Stimulated activated memory B cell treated with anti-CD40 and anti-IgM and Interleukin-4, amounts not matched to agents 10 μg/mL and 1 μg/mL and 100 μg/mL, for 72 hours (primary cell): ENCODE measurements at places on chromosomes 11 and 22.

DNA sequence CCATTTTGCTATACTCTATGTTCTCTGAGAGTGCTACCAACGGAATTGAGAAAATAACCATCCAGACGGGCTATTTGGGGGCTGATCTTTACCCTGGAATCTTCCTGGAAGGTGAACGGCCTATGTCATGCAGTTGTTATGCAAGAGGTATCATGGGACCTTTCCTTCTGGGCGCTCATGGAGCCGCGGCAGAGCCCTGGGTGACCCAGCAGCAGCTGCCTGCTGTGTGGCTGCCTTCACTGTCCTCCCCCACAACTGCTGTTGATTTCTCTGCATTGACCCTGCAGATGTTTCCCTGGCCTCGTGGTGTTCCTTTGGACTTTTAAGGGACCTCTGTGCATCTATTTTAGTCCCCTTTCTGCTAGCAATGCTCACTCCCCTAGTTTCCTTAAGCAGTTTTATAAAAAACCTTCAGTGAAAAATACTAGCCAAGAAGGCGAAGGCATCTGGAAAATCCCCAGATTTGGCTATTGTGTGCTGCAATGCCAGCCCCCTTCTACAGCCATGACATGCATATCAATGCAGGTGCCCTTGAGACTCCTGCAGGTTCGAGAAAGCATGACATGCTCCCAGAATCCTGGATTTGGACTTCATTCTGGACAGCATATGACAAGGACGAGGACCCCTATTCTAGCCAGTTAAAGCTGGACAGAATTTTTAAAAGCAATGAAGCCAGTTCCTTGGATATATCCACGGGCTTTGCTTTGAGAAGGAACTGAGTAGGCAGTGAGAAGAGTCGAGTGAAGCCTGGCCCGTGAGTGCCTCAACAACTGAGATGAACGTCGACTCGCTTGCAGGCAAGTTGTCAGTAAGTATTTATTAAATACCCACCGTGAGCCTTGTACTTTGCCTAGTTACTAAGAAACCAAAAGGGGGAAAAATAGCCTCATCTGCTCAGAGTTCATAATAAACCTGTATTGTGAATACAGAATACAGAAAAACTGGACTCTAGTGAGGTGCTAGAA lies at the start of gene SLC25A18:
Gene SLC25A18, plus strand, starts transcription at position 593 of the 965 bp plus-strand sequence. CDS start 16,447 bp downstream, outside the sequence.
- ATAC-seq = no peak

DNA sequence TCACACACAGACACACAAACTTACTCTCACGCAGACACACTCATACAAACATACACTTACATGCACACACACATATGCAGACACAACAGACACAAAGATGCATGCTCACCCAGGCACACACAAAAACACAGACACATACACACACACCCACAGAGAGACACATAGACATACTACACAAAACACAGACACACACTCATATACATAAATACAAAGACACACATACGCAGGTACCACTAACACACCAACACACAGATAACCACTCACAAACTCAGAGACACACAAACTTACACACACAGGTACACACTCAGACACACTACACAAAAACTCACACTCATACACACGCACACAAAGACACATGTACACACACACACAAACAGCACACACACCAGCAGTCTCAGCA lies 22.4 kb downstream of the VWCE start:
- no peak for ATAC-seq

DNA sequence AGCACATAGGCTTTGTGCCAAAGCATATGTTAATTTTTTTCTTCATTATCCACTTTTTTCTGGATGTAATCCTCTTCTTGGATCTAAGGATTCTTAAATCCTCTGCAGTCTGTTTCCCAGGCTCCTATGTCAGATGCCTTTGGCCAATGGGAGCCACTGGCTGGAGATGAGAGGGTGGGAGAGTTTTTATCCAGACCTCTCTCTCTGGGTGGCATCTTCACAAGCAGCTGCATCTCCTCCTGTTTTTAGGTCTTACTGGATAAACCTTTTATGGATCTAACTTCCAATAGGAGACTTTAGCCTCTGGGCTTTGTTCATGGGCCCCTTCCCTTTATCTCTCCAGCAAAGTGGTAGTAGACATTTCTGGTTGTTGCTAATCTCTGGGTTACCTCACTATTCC lies 22.4 kb upstream of the MPPED2 start:
- ATAC-seq = no peak

DNA sequence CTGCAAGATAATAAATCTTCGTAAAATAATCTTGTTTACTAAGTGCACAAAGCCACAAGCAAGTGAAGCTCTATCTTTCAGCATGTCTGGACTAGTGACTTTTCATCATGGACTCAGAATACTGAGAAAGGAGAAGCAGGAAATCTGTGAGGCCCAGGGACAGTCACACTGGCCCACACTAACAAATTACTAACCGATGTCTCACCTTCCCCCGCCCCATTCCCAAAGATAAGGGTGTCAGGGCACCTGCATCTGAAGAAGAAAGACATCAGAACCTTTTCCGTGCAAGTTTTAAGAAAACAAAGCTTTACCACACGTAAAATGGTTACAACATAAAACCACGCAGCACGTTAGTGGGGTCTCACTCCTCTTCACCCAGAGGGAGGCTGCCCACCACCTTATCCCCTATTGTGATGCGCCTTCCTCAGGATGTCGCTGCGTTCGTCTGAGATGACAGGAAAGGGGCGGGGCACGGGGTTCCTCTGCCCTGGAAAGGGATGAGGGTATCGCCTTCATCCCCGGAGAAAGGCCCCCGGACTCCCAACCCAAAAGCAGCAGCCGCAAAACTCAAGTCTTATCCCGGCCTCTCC lies 616 bp downstream of the BTBD10 start:
- ATAC-seq = peak; percentile 51

- ATAC-seq = no peak
Measured at GRCh38 chr11:116207019-116207418, 565.8 kb downstream of the BUD13 start.

GRCh38 chr22:31977141-31977841 lies 33.0 kb downstream of the YWHAH start:
- ATAC-seq = peak; percentile 82

- no peak for ATAC-seq
Measured at GRCh38 chr11:31995525-31996094, 95.3 kb upstream of the RCN1 start.

DNA sequence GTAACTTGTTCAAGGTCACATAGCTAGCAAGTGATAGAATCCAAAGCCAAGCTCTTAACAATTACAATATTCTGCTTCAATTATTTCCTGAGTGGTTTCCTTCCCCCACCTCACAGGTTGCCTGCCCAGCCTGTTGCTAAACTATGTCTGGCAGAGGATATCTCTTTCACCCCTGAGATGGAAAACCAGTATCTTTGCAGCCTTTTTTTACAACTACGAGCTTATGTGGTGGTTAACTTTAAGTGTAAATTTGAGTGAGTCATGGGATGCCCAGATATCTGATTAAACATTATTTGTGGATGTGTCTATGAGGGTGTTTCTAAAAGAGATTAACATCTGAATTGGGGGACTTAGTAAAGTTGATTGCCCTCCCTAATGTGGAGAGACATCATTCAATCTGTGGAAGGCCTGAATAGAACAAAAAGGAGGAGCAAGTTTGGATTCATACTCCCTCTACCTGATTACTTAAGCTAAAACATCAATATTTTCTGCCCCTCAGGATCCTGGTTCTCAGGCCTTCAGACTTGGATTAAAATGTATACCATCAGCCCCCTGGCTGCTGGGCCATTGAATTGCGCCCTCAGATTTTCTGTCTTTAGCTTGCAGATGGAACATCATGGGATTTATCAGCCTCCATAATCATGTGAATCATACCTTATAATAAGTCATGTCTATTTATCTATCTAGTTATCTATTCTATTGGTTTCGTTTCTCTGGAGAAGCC lies 911.9 kb downstream of the METTL15 start:
- ATAC-seq = no peak

GRCh38 chr11:131533998-131534397 lies 163.6 kb downstream of the NTM start:
- no peak for ATAC-seq

- no peak for ATAC-seq
Measured at GRCh38 chr11:84264066-84264465, 977.9 kb upstream of the CCDC90B start.

- no peak for ATAC-seq
Measured at GRCh38 chr22:19745155-19746101, 15.2 kb upstream of the TBX1 start.

DNA sequence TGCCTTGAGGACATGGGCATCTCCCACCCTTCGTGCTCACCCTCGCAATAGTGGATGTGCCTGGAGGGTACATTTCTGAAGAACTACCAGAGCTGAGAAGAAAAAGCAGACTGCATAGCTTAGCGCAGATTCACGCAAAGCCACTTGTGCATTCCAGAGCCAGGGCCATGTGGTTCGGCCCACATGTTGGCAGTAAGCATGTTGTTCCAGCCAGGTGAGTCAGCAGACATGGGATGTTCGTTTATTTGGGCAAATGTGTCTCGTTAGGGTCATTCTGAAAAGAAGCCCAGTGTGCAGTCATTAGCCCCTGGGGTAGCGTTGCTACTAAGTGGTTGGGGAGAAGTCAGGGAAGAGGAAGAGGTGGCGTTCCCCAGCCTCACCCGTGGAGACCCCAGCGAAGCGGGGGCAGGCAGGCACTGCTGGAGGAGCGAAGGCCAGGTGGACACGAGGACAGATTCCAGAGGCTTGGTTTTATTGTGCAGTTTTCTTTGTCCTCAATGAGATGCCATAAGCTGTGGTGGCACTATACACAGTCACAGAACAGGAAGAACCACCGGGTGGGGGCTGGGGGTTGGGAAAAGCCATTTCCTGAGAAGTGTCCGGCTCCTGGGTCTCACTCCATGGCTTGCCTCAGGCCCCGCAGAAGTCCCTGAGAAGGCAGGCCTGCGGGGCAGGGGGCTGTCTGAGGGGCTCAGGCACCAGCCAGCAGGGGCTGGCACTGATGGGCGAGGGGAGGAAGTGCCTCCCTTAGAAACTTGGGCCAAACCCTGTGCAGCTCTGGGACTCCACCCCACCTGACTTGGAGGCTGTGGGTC lies 5.0 kb downstream of the THY1 start:
- no peak for ATAC-seq

DNA sequence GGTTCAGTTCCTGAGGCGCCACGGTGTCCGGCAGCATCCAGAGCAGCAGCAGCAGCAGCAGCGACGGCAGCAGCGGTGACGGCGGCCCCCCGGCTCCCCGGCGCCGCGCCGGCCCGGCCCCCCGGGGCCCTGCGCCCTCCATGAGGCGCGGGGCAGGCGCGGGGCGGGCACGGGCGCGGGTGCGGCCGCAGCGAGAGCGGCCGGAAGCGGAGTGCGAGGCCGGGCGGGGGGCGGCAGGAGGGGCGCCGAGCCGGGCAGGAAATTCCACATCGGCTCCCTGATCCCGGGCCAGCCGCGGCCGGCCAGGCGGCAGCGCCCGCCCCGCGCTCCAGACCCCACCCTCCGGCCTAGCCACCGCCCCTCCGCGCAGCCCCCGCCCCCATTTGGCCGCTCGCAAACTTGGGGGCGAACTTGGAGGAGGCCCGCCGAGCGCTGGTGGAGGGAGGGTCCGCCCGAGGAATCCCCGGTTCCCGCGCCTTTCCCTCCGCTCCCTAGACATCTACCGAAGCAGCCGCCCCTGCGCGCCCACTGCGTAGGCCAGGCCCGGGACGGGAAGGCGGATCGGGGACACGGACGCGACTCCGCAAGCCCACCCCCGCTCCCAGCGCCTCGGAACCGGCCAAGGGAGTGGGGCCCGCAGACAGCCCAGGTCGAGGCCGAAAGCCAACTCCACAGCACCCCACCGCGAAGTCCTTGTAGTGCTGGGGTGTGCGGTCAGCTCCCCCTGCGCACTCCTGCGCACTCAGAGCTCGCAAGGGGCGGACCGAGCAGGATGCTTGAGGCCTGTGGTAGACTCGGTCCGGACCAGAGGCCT lies at the start of gene SCARF2:
Gene SCARF2, minus strand, starts transcription at position 213 of the 814 bp plus-strand sequence. Its CDS starts 71 bp downstream, at position 142.
- no peak for ATAC-seq

DNA sequence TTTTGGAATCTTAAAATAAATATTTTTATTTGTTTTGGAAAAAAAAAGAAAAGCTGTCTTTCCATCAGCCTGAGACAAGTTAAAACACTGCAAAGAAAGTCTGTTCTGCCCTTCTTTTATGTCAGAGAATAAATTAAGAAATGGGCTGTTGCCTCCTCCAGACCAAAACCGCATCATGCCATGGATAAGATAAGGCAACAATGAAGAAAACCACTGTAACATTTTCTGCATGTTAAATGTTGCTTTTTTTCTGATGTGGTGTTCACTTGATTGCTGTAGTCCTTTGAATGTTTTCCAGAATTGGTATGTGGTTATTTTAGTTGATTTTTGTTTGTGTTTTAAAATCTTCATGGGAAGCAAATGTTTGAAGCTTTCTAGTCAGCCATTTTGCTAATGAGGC lies 319.2 kb upstream of the CNTN5 start:
- no peak for ATAC-seq

DNA sequence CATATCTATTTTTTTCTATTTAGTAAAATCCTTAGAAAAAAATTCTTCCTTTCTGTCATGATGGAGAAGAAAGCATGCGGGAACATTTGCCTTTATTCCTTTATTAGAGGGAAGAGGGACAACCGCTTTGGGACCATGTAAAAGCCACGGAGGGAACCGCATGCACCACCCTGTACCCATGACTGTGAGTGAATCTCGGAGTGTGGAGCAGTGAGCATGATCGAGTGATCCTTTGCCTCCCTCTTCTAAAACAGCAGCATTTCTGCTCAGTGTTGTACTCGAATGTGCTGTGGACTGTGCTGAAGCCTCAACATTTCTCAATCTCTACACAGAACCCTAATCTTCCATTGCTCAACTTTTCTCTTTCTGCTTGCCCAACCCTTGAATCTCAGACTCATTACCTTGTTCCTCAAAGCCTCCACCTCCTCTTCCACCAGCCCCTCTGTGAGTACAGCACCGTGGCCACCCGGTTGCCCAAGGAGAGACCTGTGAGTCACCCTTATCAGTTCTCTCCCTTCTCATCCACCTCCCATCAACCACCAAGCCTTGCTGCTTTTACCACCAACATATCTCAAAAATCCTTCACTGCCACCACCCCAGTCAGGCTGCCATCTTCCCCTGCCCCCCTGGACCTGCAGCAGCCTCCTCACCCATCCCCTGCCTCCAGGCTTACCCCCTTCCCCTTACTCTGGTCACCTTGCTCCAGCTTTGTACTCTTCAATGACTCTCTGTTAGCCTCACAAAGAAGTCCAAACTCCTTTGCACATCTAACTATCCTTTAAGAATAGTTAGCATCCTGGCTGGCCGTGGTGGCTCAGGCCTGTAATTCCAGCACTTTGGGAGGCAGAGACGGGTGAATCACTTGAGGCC lies 103.1 kb downstream of the NAT10 start:
- ATAC-seq = peak; percentile 56

GRCh38 chr22:29480512-29481264 lies 670 bp downstream of the NEFH start:
- ATAC-seq = no peak

GRCh38 chr11:84544566-84544965 lies 1082.6 kb downstream of the DLG2 start:
- no peak for ATAC-seq

- ATAC-seq = no peak
Measured at GRCh38 chr11:78033040-78033439, 10.0 kb upstream of the KCTD14 start.

DNA sequence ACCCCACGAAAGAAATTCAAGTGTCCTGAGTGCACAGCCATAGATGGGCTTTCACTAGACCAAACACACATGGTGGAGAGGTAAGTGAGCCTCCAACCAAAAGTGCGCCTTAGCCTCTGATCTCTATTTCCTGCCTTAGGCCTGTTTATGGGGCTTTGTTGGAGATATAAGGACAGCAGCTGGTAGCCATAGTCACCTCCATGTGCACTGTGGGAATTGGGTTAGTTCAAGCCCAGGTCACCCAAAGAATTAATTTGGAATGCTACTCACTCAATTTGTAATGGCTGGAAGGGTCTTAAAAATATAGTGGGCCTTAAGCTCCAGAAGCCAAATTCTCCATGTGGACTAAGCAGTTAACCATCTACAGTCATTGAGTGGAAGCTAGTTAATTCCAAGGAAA lies 73.6 kb downstream of the ALX4 start:
- no peak for ATAC-seq
